Immature natural killer cell (primary cell): ENCODE measurements at places on chromosomes 7 and 10.

GRCh38 chr10:30835146-30835545 lies 196.5 kb downstream of the ZNF438 start:
- DNase-seq = no peak

GRCh38 chr10:129706523-129706922 lies 239.5 kb downstream of the MGMT start:
- DNase-seq = no peak

DNA sequence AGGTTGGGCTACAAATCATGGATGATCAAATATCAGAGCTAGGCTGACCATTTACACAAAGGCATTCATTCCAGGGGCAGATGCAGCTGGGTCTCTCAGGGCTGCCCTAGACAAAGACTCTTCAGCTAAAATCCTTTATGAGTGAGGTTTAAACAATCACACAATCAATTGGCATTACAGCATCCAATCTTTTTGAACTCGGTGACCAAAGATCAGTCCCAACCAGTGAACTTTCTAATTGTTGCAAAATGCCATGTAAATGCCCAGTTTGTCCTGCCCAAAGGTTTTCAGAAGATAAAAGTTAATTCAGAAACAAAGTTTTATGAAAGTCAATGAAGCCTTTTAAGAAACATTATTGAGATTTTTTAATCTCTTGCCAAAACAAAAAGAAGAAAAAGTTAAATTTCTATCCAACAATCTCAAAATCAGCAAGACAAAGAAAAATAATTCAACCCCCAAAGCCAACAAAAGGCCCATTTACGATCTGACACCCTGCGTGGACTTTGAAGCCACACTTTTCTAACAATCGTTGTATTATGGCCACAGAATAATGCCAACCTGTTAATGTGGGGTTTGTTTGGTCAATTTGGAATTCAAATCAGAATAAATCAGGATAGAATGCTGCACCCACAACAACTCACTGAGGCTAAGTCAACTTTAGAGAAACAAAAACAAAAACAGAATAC lies 40.9 kb downstream of the GPR37 start:
- DNase-seq = no peak

- DNase-seq = no peak
Observed at GRCh38 chr7:65381742-65382141, 8.1 kb downstream of the ZNF92 start.

DNA sequence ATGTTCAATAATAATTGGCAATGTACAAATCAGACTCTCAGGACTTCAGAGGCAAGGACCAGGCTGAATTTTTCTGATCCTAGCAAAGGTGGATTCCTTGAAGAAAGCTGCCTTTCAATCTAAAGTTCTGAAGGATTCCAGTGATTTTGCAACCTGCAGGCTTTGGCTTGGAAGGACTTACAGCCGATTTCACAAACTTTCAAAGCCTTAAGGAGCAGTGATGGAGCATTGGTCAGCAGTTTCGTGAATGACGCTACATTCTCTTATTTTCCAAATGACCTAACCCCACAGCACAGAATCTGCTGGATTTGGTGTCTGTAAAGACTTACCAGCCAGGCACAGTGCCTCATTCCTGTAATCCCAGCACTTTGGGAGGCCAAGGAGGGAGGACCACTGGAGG lies 167.5 kb downstream of the ARHGAP12 start:
- DNase-seq = no peak

GRCh38 chr10:3340127-3340730 lies 167.6 kb upstream of the PITRM1 start:
- no peak for DNase-seq

DNA sequence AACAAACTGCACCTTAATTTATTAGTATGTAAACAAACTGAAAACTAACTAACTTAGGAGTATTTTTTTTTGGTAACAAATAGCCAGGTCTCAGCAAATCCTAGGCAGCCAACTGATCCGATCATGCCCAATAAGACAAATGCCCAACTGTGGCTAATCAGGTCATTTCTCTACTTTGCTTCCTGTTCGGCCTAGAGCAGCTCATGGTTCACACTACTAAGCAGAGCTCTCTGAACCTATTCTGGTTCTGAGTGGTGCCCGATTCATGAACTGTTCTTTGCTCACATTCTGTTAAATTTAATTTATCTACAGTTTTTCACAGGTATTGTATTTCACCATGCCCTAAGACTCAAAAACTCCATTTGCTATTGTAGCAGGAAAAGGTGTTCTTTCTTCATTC lies 55.1 kb downstream of the CCDC3 start:
- no peak for DNase-seq

- no peak for DNase-seq
Observed at GRCh38 chr10:26869528-26869927, 8.8 kb upstream of the ABI1 start.

GRCh38 chr10:20682782-20683181 lies 214.3 kb downstream of the NEBL start:
- no peak for DNase-seq

GRCh38 chr7:2863461-2864066 lies 19.5 kb upstream of the GNA12 start:
- peak; percentile 86 for DNase-seq

DNA sequence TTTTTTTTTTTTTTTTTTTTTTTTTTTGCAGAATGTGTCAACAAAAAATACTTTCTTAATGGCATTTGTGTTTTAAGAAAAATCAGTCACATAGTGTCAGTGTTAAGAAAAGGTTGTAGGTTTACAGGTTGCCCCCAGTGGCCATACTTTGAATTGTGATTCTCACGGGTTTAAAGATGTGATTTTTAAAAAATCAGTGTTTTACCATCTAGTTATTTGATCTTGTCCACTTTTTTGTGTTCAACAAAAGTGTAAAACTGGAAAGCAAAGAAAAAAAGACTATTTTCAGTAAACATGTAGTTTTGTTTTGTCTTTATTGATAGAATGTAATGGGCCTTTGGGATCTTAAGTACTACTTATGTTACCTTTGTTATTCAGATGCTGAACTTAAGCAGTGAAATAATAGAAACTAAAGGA lies 25.7 kb downstream of the SUV39H2 start:
- DNase-seq = peak; percentile 25

GRCh38 chr7:108845951-108846350 lies 276.3 kb downstream of the DNAJB9 start:
- DNase-seq = no peak

DNA sequence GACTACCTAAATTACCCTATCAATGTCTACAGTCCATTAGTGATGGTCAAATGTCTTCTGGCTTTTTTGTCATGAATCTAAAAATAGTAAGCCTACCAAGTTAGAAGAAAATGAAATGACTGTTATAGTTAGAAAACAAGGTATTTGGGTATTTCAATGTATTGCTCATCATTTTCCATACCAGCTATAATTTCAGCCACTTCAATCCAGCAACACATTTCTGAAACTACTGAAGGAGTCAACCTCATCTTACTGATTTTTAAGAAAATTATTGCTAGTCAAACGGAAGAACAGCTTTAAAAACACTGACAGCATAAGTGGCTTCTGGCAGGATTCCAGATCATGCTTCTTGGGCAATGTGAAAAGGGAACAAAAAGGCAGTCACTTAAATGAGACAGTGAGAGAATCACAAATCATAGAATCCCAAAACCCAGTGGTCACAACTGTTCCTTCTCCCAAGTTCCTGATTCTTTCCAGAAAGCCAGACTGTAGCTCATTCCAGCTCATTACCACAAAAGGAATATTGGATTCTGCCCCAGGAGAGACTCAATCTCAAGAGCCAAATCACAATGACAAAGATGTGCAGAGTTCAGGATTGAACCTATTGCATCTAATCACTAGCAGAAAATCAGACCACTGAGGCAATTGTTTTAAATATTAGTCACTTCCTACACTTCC lies 61.2 kb upstream of the LRRN3 start:
- no peak for DNase-seq

DNA sequence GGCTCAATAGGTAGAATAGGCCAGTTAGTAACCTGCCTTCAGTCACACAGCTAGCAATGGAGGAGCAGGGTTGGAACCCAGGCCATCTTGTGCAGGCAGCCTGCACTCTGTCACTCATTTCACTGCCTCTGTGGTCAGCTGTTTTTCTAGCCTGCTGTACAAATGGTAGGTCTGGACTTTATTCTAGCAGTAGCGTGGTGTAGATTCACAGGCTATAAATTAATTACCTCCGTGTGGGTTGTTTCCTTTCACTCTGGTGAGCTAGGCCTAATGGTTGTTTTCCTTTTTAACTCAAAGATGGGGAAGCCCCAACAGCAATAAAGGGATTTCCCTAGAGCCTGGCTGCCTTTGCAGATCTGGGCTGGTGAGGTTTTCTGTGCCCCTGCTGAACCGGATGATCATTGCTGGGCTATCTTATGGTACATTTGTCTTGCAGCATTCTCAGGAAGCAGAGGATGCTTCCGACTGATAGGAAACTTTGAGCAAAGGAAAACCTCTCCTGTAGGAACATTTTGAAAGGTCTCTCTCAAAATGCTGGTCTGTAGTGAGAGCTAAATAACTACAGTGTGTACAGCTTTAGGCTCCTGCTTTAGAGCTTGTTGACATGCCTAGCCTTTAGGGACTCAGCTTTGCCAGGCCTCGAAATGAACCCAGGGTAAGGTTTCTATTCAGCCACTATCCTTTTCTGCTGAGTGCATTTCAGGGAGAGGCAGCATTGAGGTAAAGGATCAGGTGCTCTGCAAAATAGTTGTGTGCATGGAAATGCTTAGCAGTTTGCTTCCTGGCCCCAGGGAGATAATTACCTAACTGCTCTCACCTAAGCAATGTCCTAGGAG lies 157.4 kb downstream of the ST7 start:
- DNase-seq = peak; percentile 17

- peak; percentile 28 for DNase-seq
Observed at GRCh38 chr10:11401264-11402235, 209.9 kb downstream of the USP6NL start.

DNA sequence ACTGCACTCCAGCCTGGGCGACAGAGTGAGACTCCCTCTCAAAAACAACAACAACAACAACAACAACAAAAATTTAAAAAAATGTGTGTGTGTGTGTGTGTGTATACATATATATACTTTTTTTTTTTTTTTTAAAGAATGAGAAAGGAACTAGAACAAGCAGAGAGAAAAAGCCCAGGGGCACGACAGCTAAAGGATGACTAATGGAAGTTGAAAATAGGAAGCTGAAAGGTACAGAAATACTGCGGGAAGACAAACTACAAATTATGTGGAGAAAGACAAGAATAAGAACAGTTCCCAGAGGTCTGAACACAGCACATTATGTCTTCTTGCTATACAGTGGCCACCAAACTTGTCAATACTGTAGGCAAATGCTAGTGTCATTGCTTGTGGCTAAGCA lies 141.9 kb upstream of the PRSS1 start:
- DNase-seq = no peak

DNA sequence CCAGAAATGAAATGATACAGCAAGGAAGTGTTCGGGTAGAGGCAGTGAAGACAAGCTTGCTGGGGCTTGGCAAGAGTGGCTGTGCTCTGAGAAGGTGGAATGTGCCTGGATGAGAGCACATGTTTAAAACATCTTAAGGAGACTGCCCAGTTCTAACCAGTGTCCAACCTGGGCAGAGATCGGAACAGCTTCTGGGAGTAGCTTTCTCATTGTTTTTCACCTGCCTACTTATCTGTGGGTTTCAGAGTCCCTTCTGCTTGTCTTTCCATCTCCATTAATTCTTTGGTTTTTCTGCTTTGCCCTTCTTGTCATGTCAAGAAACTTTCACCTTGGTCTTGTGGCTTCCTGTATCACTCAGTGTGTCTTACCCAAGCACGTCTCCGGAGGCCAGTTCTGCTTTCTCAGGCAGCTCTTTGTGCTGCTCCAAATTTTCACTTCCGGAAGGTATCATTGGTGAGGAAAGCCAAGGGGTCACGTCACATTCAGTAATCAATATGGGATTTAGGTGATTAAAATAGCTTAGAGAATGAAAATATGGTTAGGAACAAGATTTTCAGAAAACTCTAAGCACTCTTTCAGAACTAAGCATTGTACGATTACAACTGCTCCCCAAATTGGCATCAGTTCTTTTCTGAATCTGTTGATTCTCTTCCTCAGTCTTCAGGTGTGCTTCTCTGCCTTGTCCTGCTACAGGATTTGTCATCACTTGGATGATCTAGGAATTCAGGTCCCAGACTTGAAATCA lies 5.5 kb upstream of the LAMB4 start:
- DNase-seq = peak; percentile 51
